ENCODE measurements at places on chromosomes 7 and 10.

GRCh38 chr7:21719846-21720245 lies 177.0 kb downstream of the DNAH11 start:
- DNase-seq, result no peak

DNA sequence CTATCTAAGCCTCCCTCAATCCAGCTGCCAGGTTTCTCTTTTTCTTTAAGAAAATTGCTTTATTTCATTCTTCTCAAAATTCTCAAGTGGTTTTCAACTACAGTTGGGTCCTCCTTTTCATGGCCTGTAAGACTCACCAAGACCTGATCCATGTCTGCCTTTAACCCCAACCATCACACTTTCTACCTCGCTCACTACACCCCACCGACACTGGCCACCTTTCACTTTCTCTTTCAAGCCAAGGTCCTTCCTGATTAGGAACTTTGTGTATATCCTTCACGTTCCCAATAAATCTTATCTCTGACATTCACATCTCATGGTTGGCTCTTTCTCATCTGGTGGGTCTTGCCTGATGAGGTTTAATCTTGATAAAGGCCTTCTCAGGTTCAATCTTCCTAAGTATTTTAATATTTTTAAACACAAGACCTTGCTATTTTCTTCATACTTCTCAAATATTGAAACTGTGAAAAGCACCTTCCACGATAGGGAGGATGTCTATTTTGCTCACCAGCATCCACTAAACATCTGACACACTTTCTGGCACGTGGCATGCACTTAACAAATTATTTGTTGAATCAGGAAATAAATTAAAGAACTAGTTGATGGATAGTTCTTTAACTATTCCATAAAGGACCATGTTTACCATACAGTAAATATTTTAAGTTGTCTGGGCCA lies 624.8 kb downstream of the GRID1 start:
- DNase-seq, result no peak

- DNase-seq, result no peak
Measured at GRCh38 chr7:30974605-30975255, 11.0 kb downstream of the GHRHR start.

- DNase-seq, result no peak
Measured at GRCh38 chr10:16746856-16747255, 70.4 kb downstream of the RSU1 start.

- DNase-seq, result peak; percentile 77
Measured at GRCh38 chr7:100483090-100483721, 521 bp upstream of the NYAP1 start.

- DNase-seq, result no peak
Measured at GRCh38 chr10:50593523-50594376, 30.0 kb downstream of the SGMS1 start.

GRCh38 chr7:1721047-1721690 lies 51.1 kb downstream of the ELFN1 start:
- no peak for DNase-seq
